Esophagus muscularis mucosa (tissue), 4 donors: ENCODE measurements at places on chromosomes 2 and 18. TPM values are rescaled to one million over a fixed set of nuclear protein-coding genes. Genes with fewer than 3 reads are reported as not detected.

DNA sequence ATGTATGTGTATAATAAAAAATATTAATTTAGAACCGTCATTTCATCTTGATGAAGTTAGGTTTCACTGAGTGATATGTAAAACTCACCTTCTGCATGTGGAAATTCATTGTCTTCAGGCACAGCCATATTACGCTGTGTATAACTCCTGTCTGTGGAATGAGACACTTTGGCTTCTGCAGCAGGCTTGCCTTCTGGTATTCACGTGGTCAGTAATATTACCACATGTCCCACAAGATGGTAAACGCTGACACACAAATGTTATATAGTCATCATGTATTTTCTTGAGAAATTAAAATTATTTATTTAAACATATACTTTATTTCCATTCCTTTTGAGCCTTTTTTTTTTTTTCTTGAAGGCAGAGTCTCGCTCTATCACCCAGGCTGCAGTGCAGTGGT is 25.1 kb upstream of the AAK1 start:
- no peak for DNase-seq

- no peak for DNase-seq
Observed at GRCh38 chr2:65367524-65367923, 64.9 kb downstream of the SPRED2 start.

- DNase-seq, result no peak
Observed at GRCh38 chr2:223566396-223566795, 35.8 kb downstream of the SCG2 start.

- DNase-seq, result peak; percentile 12
Observed at GRCh38 chr2:113692698-113693428, 63.6 kb downstream of the SLC35F5 start.

DNA sequence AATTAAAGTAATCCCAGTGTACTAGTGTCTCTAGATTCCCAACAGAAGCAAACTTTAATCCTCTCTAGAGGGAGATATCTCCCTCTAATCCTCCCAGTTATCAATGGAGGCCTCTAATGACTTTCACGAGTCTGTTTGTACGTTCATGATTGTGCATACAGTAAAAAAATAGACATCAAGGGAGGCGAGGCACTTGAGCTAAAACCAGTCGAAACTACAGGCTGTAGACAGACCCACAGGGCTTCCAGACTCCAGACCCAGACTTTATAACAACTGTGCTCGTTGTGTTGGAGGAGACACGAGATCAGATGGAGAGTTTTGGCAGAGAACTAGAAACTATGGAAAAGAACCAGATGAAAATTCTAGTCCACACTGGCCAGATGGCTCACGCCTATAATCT is 7.0 kb downstream of the DGKD start:
- DNase-seq, result no peak

GRCh38 chr2:85886141-85886540 is 2.6 kb downstream of the ST3GAL5 start:
- DNase-seq, result no peak

- no peak for DNase-seq
Observed at GRCh38 chr2:241649404-241649803, 11.9 kb downstream of the ATG4B start.

DNA sequence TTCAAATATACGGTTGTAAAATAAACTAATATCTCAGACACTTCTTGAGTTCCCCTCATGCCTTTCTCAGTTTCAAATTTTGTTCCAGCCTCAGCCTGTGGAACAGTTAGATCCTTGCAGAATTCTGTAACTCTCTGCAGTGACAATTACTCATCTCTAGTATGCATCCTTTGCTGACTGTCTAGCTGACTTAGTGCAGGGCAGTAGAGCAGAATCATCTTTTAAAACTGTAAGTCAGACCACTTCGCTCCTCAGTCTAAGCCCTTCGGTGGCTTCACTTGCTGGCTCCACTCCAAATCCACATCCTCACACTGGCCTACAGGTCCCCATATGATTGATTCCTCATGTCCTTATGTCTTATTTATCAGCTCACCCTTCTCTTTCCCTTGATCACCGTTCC is 164.1 kb upstream of the ZSWIM2 start:
- no peak for DNase-seq

- peak; percentile 78 for DNase-seq
Observed at GRCh38 chr2:159225025-159226016, 61.2 kb downstream of the WDSUB1 start.

DNA sequence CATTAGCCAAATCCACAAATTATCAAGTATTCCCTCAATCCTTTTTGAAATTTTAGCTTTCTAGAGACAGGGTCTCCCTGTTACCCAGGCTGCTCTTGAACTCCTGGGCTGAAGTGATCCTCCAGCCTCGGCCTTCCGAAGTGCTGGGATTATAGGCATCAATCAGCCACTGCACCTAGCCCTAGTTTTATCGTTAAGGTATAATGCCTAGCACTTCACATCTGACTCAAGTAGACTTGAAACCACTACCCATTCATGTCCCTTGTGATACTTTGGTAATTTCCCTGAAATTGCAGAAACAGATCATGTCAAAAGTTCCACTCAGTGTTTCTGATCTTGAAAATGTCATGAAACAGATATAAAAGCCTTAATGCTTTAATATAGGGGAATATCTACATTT is 26.3 kb downstream of the MEX3C start:
- no peak for DNase-seq

- peak; percentile 34 for DNase-seq
Observed at GRCh38 chr2:149160195-149160594, 121.7 kb downstream of the LYPD6B start.

DNA sequence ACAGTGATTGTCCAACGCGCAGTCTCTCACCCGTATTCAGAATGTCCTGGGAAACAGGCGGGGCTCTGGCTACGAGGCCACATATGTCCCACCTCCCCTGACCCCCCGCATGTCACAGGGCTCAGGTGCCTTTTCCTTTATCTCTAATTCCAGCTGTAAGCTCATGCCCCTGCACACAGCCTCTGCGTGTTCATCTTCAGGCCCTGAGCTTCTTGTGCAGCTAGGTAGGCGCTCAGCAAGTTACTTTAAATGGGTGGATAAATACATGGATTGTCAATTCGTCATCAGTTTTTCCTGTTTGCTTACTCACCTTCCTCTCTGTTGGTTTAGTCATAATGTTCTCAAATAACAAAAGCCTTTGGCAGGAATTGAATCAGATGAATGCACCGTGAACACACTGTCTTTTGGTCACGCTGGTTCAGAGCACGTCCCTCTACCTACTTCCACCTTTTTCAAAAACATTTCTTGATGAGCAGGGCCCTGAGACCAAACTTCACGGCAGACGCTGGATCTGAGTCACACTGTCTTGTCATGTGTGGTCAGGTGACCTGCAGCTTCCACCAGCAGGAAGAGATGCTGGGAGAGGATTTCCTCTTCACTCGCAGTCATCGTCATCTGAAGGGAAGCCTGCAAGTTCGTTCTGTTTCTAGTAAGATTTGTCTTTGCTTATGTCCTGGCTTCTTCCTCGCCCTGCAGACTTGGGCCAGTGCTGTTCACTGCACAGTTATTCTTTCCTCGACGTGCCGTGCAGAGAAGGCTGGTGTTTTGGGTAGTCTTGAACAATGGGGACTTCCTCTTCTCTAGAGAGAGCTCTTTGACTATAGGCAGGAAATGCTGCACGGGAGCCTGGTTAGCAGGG is 138.1 kb downstream of the PTGR3 start:
- DNase-seq, result no peak

- no peak for DNase-seq
Observed at GRCh38 chr2:135203944-135204343, 151.9 kb downstream of the RAB3GAP1 start.

DNA sequence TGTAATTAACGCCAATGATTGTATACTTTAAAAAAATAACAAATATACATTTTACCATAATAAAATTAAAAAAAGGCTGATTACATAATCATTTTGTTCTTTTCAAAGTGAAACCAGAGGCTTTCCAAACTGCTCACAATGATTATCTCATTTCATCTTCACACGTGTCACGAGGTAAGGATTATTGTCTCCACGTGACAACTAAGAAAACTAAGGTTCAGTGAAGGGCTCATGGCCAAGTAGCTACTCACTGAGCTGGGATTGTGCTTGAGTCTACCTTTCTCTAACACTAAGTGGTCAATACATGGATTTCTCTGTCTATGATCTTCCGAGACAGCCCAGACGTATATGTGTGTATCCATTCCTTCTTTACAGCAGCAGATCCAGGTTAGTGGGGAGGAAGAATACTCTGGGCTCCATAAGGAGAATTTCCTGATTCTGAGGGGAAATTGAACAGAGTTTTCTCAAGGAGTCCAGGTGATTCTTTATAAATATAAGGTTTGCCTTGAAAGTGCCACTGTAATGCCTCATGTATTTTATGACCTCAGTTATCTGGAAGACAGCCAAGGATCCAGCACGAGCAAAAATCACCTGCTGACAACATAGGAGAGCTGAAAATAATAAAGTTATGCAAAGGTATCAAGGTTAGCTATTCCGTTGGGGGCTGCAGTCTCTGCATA is 25.6 kb upstream of the ACSL3 start:
- no peak for DNase-seq

DNA sequence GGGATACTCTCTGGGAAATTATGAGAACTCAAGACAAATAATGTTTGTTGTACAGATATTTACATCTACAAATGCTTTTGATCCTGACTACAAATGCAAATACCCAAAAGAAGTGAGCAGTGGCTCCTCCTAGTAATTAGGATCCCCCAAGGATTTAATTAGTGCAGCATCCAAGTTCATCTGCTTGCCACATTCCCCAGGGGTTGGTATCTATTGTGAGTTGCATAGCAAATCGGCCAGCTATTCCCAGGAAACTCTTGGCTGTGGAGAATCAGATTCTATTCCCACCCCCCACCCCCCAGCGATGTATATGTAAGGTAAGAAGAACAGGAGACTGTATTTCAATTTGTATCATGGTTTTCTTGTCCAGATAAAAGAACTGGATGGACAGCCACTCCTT is 725.1 kb upstream of the CDH7 start:
- no peak for DNase-seq

Gene DSG1
- total RNA-seq, result not detected

Gene NTSR2
- total RNA-seq, result not detected

Gene PSMD14
- 30.3 TPM for total RNA-seq

Gene SLC9A4
- total RNA-seq, result not detected

Gene RIT2
- total RNA-seq, result not detected

Gene DAPL1
- not detected for total RNA-seq

Gene ANKRD23
- total RNA-seq, result 4.6 TPM
